Stimulated activated CD8-positive, alpha-beta memory T cell treated with anti-CD3 and anti-CD28 coated beads, Interleukin-7, amount 100 ng/mL, for 48 hours (primary cell): ENCODE measurements at places on chromosomes 6 and 20.

- no peak for DNase-seq
Measured at GRCh38 chr6:76790881-76791280, 672.4 kb downstream of the HTR1B start.

DNA sequence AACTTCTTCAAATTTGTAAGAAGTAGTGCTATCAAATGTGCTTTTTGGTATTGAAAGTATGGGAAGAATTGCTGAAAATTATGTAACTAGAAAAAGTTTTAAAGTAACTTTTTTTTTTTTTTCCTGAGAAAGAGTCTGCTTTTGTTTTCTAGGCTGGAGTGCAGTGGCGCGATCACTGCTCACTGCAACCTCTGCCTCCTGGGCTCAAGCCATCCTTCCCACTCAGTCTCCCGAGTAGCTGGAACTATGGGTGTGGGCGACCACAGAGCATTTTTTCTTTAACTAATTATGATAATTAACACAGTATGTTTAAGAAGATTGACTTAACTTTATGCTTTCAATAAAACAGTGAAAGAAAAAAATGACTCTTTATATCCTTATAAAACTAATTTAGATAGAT lies 38.4 kb downstream of the BMP5 start:
- DNase-seq, result no peak

DNA sequence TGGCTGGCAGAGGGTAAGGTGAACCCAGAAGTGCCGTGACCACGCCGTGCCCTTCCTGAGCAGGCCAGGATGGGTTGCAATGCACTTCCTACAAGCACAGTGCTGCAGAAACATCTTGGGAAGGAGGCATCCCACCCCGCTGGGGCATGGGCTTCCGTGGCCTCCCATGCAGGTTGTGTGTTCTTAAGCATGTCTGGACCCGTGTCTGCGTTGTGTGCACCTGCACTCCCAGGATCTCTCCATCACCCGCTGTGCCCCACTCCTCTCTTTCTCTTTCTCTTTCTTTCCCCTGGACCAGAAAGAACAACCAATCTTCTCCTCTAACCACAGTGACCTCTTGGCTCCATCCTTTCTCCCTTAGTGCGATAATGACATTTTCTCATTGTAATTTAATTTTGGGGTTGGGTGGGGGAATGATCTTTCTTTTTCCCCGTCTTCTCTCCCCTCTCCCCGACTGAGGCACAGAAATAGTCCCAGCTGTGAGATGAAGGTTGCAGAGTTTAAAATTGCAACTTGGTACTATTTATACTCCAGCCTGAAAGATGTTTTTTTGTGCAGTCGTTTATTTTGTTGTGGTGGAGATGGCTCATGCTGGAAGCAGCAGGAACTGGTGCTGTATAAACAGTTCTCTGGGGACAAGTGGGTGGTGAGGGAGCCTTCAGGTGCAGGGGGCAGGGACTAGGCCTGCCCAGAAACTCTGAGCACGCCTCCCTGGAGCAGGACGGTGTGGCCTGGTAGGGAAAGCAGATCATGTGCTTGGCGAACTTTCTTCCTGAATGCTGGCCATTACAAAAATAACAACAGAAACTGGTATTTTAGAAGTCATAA lies 20.5 kb downstream of the BCAS4 start:
- DNase-seq, result no peak

DNA sequence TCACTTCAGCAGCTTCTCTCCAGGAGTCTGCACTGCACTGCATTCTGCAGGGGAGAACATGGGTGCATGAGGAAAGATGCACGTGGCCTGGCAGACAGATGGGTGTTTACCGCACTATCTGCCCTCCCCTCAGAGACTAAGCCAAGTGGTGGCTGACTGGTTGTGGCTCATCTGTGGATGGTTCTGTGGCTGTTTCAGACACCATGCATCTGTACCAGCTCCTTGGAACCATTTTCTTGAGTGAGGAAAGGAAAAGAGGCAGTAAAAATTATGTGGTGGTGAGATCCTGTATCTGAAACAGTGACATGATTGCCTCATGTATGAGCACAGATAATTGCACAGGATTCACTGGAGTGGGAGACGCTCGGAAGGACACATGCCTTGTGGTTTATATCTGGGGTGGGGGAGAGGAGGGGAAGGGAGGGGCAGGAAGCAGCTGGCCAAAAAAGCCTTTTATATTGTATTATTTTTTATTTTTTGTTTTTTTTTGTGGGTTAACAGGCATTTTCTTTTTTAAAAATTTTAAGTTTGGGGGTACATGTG lies 161.7 kb downstream of the ERMARD start:
- DNase-seq, result no peak

GRCh38 chr6:134063121-134063965 lies 10.9 kb upstream of the SLC2A12 start:
- DNase-seq, result no peak

DNA sequence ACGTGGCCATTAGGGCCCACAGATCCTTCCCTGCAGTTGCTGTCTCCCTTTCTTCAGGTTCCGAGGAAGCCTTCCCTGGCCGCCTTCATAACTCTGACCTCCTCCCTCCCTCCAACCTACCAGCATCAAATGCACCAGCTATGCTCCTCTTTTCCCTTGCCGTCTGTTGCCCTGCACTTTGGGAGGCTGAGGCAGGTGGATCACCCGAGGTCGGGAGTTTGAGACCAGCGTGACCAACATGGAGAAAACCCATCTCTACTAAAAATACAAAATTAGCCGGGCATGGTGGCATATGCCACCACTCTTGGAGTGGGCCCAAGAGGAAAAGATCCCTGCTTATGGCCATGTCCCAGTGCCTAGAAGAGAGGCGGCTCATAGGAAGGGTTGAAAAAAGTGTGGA lies 31.8 kb downstream of the RNASET2 start:
- no peak for DNase-seq

- no peak for DNase-seq
Measured at GRCh38 chr20:19858466-19859371, 100.7 kb downstream of the RIN2 start.

DNA sequence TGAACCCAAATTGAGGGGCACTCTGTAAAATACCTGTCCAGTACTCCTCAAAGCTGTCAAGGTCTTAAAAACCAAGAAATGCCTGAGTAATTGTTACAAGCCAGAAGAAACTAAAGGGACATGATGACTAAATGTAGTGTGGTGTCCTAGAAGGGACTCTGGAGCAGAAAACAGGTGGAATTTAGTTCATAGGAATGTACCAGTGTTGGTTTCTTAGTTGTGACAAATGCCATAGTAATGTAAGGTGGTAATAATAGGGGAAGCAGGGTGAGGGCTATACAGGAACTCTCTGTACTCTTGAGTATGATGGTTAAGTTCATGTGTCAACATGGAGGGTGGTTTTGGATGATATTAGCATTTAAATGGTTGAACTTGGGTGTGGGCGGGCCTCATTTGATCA lies 92.3 kb downstream of the CNBD2 start:
- DNase-seq, result no peak

DNA sequence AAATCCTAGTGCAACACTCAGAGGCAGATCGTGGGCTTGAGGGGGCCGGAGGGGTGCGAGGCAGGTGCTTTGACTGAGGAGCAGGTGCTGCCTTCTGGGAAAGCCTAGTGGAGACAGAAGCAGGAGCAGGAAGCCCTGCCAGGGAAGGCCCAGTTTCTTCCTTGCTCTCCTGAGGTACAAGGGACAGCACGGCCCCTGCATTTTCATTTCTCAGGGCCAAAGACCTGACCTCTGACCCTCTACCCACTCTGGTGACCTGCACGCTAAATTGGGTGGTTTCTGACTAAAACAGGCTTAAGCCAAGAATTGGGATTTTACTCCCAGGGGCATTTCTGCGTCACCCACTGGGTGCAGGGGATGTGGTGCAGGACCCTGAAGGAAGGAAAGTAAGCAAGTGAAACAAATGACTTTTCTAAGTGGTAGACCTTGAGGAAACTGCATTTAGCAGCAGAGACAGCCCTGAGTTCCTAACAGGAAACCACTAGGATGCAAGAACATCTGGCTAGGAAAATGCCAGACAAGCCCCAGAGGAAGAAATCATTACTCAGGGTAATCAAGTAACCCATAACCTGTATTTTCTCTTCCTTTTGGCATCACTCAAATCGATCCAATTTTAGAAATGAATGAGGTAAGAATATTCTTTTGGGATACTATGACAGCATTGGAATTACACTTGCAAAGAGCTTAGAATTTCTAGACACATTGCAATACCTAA lies 141.7 kb downstream of the CD164 start:
- no peak for DNase-seq
